Spinal cord (tissue), 10 donors: ENCODE measurements at places on chromosomes 4 and X. TPM values are rescaled to one million over a fixed set of nuclear protein-coding genes. Genes with fewer than 3 reads are reported as not detected.

ADGRG4 gene
- polyA plus RNA-seq = 0.03 TPM

DMRTC1B gene
- 13.7 TPM for polyA plus RNA-seq

DIPK2B gene
- polyA plus RNA-seq = 6.2 TPM

STEEP1 gene
- polyA plus RNA-seq = 27.8 TPM

USP17L29 gene
- not detected for polyA plus RNA-seq
